ENCODE measurements at places on chromosomes 2 and 18.

DNA sequence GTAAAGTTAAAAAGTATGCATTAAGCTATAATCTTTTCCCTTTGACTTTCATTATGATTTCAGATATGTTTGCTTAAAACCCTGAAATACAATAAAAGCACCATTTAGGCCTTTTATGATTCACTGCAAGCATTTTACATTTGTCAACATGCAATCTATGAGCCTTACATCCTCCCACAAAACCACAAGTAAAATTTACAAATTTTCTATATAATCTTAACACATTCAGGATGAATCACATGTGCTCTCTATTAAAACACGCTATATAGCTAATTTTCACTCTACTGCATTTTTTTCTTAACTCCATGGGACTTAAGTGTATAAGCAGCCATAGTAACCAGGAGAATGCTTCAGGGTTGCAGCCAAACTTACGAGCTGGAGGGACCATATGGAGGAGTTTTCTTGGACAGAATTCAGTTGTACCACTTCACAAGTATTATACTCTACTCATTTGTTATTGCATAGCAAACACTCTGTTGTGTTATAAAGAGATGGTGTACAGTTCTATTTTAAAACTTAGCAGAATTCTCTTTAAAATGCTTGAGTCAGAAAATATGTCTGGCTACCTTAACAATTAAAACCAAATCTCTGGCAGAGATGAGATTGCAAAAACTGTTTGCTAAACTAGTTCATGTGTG is 293.2 kb downstream of the ALK start:
- DNase-seq, result no peak

DNA sequence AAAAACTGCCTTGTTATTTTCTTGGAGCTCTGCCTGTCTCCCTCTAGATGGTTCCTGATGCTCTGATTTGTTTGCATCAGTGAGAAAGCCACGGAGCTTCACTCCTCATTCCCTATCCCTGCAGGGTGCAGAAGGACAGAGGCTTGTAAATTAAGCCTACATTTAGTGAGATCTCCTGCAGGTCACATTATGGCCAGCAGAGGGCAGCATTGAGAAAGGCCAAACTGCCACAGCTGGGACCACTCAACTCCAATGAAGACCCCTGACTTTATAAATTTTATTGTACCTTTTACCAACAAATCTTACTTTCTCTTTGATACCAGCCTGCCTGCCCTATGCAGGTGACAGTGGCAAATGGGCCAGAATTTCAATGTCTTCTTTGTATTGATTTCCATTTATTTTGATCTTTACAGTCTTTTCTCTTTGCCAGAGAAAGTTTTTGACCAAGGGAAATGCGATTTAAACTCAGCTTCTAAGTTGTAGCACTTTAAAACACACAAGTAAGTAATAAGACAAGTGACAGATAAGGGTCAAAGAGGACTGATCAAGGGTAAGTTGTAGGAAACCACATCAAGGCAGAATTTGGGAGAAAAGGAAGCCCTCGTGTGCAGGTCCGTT is 1029.1 kb upstream of the KLHL29 start:
- DNase-seq, result no peak

- no peak for DNase-seq
These were observed 345.7 kb upstream of the SPRED2 start for GRCh38 chr2:65778137-65778536.

DNA sequence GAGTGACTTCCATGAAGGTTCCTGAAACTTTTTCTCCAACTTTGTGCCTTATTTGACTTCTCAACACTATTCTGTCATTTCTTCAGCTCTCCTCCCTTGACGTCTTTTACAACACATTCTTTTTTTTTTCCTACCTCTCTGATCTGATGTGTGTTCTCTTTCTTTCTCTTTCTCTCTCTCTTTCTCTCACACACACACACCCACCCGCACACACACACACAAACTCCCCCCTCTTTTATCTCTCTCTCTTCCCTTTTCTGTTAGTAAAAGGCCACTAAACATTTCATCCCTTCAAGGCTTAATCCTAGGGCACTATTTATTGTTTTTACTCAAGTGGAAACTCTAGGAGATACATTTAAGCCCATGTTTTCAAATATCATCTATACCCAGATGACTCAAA is 107.8 kb upstream of the CNTNAP5 start:
- DNase-seq, result no peak

DNA sequence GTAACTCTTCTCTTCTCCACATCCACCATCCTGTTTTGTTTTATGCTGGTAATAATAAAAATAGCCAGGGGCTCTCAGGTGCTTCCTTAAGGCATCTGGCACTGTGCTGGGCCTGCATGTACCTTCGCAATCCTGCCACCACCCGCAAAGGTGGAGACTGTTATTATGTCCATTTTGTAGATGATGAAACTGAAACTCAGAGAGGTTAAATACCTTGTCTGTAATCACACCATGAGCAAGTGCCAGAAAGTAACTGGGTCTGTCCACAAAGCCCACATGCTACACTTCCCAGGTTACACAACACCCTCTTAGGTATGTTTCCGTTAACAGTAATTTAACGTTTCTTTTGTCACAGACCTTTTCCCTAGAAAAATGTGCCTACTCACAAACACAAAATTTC is 27.0 kb downstream of the NRP2 start:
- no peak for DNase-seq

- DNase-seq, result no peak
These were observed 194.8 kb downstream of the HDAC4 start for GRCh38 chr2:239206042-239206441.

DNA sequence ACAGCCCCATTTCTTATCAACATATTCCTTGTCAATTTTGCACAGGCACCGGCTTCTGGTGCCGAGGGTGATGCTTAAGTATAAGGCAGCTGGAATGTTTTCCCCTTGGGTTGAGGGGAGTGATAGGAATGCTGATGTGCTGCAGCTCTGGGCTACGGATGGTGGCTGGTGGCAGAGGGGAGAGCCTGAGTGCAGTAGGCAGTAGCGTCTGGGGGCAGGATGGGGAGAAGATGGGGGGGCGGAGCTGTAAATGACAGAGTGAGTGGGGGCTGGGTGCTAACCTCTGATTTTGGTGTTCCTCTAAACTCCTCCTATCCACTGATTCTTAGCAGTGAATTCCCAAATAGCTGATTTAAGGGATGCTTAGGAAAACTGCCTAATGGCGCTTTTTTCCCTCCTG is 20.7 kb downstream of the TMEM178A start:
- no peak for DNase-seq

DNA sequence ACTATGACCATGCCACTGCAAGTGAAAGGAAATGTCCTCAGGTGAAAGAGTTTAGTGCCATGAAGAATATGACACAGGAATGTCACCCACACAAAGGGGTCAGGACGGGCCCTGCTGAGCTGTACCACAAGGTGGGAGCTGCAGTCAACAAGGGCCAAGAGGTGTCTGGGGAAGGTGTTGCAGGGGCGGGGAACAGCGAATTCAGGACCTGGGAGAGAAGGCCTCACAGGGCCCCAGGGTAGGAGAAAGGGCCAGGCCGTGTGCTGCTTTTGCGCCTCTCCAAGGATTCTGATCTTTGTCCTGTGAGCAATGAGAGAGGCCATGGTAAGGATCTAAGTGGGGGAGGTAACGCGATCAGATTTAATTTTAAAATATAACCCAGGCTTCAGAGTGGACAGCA is 23.6 kb downstream of the CYB5A start:
- no peak for DNase-seq

DNA sequence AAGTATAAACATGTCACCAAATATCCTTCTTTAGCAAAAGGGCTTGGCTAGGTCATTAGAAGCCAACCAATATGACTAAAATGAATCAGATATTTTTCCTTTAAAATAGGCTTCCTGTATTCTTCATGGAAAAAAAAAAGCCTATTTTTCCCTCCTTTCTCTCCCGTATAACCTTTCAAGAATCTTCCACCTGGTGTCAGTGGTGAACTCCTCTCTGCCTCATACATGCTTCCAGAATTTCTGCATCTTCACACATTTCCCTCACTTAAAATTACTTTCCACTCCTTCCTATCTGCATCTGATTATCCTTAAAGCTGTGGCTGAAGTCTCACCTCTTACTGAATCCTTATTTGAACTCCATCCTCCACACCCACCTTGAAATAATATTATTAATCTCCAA is 116.9 kb upstream of the FANCL start:
- DNase-seq, result no peak

DNA sequence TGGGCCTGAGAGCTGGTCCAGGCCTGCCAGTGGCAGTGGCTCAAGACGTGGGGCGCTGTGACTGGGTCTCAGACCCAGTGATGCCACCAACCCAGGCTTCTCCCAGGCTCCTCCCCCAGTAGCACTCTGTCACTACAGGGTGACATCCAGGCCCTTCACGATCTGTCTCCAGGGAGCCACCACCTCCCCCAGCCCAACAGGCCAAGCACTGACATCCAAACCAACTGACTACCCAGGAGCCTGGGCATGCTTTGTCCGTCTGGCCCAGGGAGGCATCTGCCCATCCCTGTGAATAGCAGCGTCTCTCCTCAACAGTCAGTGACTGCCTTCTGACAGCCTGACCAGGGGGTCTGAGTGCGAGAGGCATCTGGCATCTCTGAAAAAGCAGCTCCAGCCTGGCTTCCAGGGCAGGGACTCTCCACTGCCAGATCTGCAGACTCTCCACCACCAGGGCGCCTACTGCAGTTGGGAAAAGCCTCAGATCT is 13.0 kb downstream of the TEX44 start:
- DNase-seq, result no peak

DNA sequence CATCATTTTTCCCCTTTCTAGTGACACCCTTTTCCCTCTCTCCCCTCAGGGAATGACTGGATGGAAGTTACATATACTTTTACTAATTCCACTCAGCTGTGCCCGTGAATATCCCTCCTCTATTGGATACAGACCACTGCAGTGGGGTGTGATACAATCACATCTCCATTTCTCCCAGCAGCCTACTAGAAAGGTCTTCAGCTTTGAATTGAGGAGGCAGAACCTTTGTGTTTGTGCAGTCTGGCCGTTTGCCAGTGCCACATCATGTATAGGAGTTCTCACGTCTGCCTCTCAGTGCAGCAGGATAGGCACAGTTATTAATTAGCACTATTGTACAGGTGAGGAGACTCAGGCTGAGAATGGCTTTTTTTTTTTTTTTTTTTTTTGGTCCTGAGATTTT is 16.4 kb downstream of the TNFRSF11A start:
- DNase-seq, result no peak

GRCh38 chr2:15893689-15894480 is 46.5 kb upstream of the MYCN start:
- no peak for DNase-seq

DNA sequence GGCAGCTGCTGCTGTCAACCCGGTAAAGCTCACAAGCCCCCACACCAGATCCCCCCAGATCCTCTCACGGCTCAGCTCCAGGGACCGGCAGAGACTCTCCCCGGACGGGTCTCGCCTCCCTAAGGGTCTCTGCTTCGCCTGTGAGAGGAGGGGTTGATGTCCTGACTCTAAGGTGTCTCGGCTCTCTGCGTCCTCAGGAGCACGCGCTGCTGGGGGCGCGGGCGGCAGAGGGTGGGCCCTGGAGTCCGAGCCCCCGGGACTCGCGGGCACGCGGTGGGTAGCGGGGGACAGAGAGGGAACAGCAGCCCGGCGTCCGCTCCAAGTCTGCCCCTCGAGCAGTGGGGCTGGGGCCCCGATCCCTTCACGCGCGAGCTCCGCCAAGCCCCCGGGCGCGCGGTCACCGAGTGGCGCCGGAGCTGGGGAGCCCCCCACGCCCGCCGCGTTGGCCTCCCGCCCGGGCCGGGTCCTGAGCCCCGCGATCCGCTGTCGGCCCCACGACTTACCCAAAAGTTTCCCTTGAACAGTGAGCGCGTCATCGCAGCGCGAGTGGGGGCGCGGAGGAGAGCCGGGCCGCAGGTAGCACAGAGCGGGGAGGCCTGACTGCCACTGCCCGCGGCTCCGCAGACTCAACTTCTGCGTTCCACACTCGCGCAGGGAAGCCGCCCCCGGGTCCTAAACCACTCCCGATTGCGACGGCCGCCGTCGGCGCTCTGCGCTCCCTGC is at the start of gene PSTPIP2:
Gene PSTPIP2 (minus strand): TSS at position 608 of the 723 bp plus-strand sequence. CDS start 72 bp downstream, at position 536.
- peak; percentile 64 for DNase-seq

- no peak for DNase-seq
These were observed 87.2 kb upstream of the ZFP36L2 start for GRCh38 chr2:43313642-43314017.

DNA sequence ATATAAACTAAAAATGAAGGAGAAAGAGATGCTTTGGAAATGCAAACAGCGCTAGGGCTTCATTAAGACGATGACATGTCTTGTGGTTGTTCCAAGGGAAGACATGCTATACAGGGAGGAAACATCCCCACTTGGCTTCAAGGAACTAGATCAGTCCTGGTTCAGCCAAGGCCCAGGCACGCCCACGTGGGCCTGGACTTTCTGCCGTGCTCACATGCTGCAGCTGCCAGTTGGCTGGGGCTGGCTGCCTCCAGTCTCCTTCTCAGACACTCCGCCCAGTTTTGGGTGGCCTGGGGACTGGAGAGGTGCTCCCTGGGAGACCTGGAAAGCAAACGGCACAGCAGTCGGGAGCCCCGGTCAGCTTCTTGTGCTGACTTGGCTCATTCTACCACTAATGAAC is 109.6 kb downstream of the GLI2 start:
- DNase-seq, result no peak

DNA sequence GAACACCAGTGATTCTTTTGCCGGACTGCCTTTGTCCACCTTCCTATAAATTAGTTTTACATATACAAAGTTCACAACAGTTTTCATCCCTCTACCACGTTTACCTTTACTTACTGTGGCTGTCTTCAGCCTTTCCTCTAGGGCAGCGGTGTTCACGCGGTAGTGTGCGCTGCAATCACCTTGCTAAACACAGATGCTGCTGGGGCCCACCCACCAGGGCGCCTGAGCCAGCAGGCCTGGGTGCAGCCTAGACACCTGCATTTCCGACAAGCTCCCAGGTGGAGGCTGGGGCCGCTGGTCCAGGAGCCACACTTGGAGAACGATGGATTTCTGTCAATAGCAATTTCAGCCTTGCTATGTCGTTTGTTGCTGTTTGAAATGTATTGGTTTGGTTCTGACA is 83.1 kb downstream of the NDUFA10 start:
- no peak for DNase-seq

DNA sequence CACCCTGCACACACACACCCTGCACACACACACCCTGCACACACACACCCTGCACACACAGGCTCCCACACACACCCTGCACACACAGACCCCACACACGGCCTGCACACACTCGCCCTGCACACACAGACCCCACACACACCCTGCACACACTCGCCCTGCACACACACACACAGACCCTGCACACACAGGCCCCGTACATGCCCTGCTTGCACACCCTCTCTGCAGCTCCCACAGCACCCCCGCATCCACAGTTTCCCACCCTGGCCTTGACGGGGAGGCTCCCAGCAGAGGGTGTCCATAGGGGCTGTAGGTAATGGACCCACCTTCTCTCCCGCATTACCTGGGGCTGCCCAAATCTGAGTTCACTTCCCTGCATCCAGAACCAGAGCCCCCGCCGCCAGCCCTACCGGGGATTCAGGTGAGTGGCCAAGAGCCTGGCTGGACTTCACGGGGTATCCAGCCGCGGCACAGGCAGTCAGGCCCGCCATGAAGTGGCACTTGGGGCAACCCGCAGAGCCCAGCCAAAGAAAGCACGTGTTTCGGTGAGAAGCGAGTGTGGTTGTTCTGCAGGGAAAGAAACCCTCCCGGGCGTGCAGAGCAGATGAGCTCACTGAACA is 88.6 kb upstream of the GPC1 start:
- no peak for DNase-seq

GRCh38 chr2:19198381-19198780 is 160.0 kb downstream of the OSR1 start:
- no peak for DNase-seq
